ENCODE measurements at places on chromosomes 2 and 18. TPM values are rescaled to one million over a fixed set of nuclear protein-coding genes. Genes with fewer than 3 reads are reported as not detected.

DNA sequence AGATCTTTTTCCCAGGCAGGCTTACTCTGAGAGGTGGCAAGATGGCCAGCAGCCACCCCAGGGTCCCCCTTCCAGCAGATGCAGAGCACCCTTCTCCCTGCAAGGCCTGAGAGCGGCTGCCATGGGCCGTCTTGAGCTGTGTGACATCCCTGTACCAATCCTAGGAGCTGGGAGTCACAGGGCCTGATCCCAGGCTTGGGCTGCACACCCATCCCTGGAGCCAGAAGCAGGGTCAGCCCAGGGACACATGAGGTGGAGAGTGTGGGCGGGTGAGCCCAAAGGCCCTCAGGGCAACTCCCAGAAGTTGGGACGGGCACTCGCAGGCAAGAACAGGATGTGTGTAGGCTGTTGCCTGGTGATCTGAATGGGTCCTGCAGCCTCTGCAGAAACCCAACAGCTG is 40.5 kb downstream of the CROCC2 start:
- DNase-seq = no peak

KIAA2012 gene
- not detected for total RNA-seq

REG1B gene
- not detected for total RNA-seq

GRCh38 chr2:65919550-65920188 is 487.3 kb upstream of the SPRED2 start:
- no peak for DNase-seq

- DNase-seq = no peak
Measured at GRCh38 chr2:14143435-14143834, 489.1 kb upstream of the LRATD1 start.

- no peak for DNase-seq
Measured at GRCh38 chr2:241582806-241583205, 24.3 kb downstream of the BOK start.

DNA sequence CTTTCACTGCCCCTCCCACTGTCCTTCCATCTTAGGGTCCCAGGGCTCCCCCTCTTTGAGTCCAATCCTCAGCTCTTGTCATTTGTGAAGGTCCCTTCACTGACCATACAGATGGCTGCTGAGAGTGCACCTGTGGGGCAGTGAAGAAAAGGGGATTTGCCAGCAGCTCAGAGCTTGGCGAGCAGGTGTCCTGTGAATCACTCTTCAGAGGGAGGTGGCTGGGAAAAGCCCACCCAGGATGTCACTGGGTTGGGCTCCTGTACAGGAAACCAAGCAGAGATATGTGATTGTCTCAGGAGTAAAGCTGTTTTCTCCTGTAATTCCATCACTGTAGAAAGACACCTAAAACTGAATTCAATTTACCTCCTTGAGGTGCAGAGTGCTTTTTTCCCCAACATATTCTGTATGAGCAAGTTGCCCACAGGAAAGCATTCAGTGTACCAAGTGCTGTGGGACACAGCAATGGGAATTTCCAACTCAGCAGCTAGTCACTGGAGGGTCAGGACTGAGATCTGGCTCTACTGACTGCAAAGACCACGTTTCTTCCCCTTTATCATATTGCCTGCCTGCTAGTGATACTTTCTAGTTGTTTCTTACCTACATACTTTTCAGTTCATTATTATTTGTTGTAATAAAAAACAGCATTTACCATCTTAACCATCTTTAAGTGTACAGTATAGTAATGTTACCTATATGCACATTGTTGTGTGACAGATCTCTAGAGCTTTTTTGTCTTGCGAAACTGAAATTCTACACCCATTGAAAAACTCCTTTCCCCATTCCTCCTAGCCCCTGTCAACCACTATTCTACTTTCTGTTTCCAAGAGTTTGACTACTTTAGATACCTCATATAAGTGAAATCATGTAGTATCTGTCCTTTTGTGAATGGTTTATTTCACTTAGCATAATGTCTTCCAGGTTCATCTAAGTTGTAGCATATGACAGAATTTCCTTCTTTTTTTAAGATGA is 239.1 kb downstream of the TSN start:
- no peak for DNase-seq

LAMA1 gene
- total RNA-seq = 1.5 TPM

All from vagina (tissue), 2 donors.